Activated CD4-positive, alpha-beta T cell treated with anti-CD3 and anti-CD28 coated beads for 48 hours (primary cell): ENCODE measurements at places on chromosomes 2 and 18.

- DNase-seq, result no peak
Measured at GRCh38 chr2:202127687-202128331, 54.8 kb downstream of the KIAA2012 start.

DNA sequence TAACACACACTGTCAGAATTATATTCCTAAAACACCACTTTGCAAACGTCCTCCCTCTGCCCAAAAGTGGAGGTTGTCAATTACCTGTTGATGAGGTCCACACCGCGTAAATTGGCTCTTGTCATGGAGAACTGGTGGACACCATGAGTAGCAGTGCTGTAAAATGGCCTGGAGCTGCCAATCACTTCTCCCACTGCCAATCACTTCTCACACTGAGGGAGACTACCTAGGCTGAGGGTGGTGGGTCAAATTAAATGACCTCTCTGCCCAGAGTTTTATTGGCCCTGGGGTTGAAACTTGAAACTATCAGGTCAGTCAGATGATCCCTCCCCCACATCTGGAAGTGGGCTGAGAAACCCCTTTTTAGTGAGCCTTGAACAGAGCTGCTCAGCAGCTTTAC is 89.6 kb downstream of the SOWAHC start:
- DNase-seq, result no peak

DNA sequence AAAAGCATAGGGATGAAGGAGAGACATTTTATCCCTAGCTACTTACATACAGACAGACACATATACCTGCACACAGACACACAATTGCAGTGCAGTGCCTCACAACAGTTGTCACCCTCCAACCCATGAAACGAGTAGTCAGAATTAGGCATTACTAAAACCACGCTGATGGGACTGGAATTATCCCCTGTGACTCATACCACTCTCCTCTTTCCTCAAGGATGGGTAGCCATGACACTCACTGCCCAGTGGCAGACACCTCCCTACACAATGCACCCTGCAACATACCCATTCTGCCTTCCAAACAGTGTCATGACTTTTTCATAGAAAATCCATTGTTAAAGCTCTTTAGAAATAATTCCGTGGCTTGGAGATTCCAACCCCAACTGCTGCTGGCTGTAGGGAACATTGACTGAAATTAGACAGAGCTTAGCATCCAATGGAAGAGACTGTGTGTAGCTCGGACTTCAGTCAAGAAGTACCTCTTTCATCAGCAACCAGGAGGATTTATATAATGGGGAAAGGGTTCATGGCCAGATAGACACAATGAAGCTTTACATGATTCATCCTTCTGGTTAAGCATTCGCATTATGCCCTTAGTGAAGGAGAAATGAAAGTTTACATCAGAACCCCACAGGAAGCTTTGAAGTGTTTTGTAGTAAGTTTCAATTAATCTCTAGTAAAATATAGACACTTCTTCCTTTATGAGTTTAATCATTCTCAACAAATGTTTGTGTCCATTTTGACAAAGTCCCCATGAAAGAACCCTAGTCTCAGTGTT is 155.2 kb downstream of the FBXO15 start:
- no peak for DNase-seq

GRCh38 chr2:197269815-197270214 is 40.8 kb downstream of the ANKRD44 start:
- DNase-seq, result no peak

GRCh38 chr2:215624423-215624829 is 188.6 kb upstream of the FN1 start:
- no peak for DNase-seq

- no peak for DNase-seq
Measured at GRCh38 chr18:10757349-10757748, 231.5 kb downstream of the NAPG start.

DNA sequence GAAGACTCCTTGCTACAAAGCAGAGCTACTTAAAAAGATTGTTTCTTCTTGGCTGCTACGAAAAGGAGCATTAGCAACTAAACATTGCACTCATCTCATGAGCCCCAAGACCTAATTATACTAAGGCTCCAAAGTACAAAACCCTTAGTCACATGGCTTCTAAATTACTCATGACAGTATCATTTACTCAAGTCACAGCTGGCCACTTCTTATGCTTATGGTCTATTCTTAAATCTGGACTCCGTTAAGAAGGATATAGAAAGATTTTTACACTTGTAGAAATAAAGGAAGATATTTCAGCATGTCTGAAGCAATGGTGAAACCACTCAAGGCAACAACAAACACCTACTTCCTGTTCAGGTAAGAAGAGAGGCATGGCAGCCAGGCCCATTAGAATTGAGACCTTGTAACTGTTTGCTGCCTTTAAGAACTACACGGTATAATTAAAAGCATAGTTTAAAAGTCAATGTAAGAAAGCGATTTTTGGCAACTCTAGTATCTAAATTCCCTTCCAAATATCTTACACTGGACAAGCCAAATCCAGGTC is 12.7 kb downstream of the ANKRD44 start:
- no peak for DNase-seq

DNA sequence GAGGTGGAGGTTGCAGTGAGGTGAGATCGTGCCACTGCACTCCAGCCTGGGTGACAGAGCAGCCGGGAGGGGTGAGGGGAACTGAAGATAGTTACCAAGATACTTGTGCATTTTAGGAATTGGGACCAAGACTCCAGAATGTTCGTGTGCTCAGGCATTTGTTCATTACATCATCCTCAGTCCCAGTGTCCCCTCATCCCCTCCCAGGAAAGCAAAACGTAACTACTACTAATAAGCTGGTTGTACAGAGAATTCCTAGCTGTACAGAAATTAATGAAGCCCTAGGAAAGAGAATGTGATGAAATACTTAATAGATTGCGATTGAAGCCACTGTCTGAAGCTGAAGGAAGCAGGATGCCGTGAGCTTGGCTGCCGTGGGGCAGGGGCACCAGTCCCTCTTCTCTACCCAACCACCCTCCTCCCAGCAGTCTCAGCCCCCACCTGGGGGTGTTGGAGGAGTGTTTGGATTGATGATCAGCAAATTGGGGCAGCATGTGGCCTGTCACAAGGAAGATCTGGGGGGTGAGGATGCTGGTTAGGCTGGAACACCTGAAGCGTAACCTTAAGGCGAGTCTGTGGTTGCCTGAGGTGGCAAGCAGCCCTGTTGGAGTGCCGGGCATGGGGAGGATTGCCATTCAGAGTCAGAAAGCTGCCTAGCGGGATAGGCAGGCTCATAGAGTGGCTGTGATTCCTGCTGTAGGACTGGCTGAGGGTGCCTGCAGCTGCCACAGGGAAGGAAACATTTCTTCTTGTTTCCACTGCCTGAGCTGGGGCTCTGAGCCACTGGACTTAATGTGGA is 140.9 kb downstream of the SH3RF3 start:
- DNase-seq, result no peak
